Lung microvascular endothelial cell (primary cell): ENCODE measurements at places on chromosomes 6 and 20.

GRCh38 chr6:66051812-66052211 is 344.8 kb upstream of the EYS start:
- DNase-seq: no peak

DNA sequence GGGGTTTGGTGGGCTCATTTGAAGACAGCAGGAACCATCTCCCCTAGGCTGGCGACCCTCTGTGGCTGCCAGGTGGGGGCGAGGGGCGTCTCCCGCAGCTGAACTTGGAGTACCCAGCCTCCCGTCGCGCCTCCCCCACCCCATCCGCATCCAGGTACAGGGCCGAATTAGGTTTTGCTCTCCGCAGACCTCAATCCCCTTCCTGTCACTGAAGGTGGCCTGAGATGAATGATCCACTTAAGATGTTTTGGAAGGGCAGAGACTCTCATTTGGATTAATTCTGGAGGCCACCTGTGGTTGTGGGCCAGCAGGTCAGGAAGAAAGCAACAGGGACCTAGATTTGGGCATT is 493 bp downstream of the CD83 start:
- no peak for DNase-seq

DNA sequence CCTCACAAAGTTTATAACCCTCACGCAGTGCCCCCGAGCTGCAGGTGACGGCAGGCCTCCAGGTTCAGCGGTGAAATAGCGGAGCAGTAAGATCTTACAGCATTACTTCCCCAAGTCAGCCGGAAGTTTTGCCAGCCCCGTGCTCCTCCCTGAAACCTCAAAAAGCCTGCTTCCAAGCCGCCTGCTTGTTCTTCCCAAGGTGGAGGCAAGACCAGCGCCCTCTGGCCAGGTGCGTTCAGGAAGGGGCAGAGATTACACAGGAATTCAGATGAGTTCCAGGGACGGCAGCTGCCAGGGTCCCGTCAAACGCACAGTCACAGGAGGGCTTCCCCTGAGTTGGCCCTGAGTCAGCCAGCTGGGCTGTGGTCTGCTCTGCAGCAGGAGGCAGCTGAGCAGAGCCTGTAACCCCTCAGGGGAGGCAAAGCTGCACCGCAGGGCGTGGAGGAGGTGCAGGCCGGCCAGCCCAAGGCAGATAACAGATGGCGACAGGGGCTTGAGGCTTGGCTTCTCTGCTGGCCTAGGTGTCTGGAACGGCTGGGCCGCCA is 124.1 kb upstream of the RPS6KA2 start:
- DNase-seq: no peak

GRCh38 chr20:11769825-11770224 is 147.9 kb upstream of the BTBD3 start:
- no peak for DNase-seq

DNA sequence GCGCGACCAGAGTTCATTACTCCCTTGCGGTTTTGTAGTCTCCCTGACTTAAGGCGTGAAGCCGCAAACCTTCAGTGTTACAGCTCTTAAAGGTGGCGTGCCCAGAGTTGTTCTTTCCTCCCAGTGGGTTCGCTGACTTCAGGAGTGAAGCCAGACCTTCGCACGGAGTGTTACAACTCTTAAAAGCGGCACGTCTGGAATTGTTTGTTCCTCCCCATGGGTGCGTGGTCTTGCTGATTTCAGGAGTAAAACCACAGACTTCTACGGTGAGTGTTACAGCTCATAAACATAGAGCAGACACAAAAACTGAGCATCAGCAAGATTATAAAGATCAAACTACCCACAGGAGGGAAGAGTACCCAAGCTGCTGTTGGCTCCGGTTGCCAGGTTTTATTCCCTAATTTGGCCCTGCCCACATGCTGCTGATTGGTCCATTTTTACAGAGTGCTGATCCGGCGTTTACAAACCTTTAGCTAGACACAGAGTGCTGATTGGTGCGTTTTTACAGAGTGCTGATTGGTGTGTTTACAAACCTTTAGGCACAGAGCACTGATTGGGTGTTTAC is 10.4 kb downstream of the TMEM14C start:
- DNase-seq: no peak

- no peak for DNase-seq
Observed at GRCh38 chr6:157558487-157559200, 177.7 kb downstream of the ZDHHC14 start.
